Astrocyte (in vitro differentiated cells and primary cell): ENCODE measurements at places on chromosomes 7 and 10.

- no peak overlapping the region for H3K27ac ChIP-seq
- no peak overlapping the region for H3K4me3 ChIP-seq
- H3K36me3 ChIP-seq = no peaks in the 10 kb centered on the region
- peaks cover 9% of the 10 kb centered on the region for H3K4me1 ChIP-seq
- no peak for DNase-seq
- H3K27me3 ChIP-seq = no peaks in the 10 kb centered on the region
Measured at GRCh38 chr7:45999541-45999940, 78.5 kb upstream of the IGFBP3 start.

- no peaks in the 10 kb centered on the region for H3K36me3 ChIP-seq
- no peak overlapping the region for H3K4me3 ChIP-seq
- H3K4me1 ChIP-seq = peaks cover 30% of the 10 kb centered on the region
- peak overlapping the region; percentile 76 for H3K27ac ChIP-seq
- no peaks in the 10 kb centered on the region for H3K27me3 ChIP-seq
Measured at GRCh38 chr10:44801383-44802327, 109.5 kb upstream of the TMEM72 start.

GRCh38 chr7:6160191-6160623, 112.2 kb downstream of the CYTH3 start:
- H3K4me1 ChIP-seq = peaks cover 2% of the 10 kb centered on the region
- peaks cover 20% of the 10 kb centered on the region for H3K36me3 ChIP-seq
- no peak overlapping the region for H3K4me3 ChIP-seq

GRCh38 chr10:70811881-70812280, 3.9 kb upstream of the SGPL1 start:
- H3K27ac ChIP-seq = no peak overlapping the region
- DNase-seq = no peak
- H3K4me1 ChIP-seq = peaks cover 6% of the 10 kb centered on the region

- H3K27ac ChIP-seq = no peak overlapping the region
- H3K36me3 ChIP-seq = no peaks in the 10 kb centered on the region
- no peaks in the 10 kb centered on the region for H3K27me3 ChIP-seq
- H3K4me3 ChIP-seq = no peak overlapping the region
- no peaks in the 10 kb centered on the region for H3K4me1 ChIP-seq
- DNase-seq = no peak
Measured at GRCh38 chr10:1274701-1275544, 218.7 kb downstream of the WDR37 start.

DNA sequence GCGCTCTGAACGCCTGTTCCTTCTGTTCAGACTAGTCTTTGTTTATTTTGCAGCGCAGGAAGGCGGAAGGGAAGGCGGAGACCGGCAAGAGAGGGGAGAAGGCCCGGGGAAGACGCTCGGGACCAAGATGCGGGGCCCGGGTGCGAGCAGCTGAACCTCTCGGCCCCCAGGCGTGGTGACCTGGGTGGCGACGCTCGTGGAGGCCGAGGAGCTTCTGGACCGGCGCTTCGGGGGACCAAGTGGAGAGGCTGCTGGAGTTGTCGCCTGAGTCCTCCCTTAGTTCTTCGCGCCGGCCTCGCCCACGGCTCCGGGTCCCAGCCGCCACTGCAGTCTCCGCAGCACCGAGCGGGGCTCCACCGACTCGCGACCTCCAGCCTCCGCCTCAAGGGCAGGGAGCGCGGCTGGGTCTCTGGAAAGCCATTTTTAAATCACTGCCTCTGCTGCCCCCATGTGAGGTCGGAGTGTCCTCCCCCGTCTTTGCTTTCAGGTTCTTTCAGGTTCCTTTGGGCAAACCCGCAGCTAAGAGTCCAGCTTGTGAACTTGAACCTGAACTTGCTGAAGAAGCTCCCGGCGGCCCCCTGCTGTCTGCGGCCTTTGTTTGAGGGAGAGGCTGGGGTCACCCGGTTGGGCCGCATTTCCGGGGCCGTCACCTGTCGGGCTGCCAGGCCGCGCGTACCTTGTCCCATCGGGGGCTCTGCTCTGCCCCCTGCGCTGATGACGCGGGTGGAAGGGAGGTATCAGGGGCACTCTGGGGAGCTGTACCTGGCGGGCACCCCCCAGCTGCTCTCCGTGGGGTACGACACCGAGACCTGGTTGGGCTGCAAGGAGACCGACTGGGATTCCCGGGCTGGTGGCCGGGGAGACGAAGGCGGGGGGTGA, 136.0 kb downstream of the KIF20B start:
- peak overlapping the region; percentile 66 for H3K4me3 ChIP-seq
- H3K27me3 ChIP-seq = no peaks in the 10 kb centered on the region
- DNase-seq = peak; percentile 18
- no peaks in the 10 kb centered on the region for H3K36me3 ChIP-seq
- no peak overlapping the region for H3K27ac ChIP-seq

DNA sequence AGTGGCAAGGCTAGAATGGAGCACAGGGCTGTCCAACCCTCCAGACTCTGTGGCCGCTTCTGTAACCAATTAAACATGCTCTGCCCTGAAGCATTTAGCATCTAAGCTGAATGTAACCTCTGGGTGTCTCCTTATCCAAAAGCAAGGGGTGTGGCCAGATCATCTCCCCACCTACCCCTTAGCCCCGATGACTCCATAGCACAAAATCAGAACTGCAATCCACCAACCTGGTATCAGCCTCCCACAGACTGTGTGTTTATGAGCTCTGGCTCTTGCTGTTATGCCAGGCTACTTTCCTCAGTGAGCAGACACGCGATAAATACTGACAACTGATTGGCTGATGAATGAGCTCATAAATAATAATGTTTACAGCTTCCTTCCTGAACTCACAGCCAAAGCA, 3.2 kb downstream of the FRMD4A start:
- H3K36me3 ChIP-seq = no peaks in the 10 kb centered on the region
- peaks cover 15% of the 10 kb centered on the region for H3K27me3 ChIP-seq
- H3K4me3 ChIP-seq = no peak overlapping the region
- H3K27ac ChIP-seq = no peak overlapping the region
- no peaks in the 10 kb centered on the region for H3K4me1 ChIP-seq
- DNase-seq = no peak

DNA sequence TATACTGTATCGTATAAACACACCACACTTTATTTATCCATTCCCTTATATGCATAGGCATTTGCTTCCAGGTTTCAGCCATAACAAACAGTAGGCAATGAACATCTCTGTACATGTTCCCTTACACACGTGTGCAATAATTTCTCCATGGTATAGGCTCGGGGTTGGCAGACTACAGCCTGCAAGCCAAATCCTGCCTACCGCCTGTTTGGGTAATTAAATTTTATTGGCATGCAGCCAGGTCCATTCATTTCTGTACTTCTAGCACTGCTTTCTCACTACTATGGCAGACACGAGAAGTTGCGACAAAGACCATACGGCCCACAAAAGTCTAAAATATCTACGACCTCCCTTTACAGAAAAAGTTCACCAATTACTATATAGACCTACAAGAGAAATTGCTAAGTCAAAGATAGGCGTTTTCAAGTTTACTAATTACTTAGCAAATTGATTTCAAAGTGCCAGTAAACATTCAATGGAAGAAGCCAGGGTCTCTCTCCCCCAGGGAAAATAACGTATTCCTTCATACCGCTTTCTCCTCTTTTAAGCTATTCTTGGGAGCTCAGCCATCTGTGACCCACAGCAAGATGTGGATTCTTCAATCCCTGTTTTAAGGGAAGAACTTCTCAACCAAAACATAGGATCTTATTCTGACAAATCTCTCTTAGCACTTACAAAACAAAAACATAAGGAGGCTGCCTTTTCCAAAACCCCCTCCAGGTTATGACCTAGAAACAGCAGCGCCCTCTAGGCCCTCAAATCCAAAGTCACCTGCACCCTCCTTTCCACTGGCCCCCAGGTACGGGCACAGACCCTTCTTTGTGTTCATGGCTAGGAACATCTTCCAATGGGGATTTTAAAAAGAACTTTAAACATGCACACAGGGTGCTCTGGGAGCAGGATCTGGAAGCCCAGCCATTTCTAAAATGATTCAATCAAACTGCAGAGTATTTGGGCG, 100.5 kb downstream of the FGFR2 start:
- H3K4me3 ChIP-seq = no peak overlapping the region
- H3K4me1 ChIP-seq = no peaks in the 10 kb centered on the region
- H3K36me3 ChIP-seq = no peaks in the 10 kb centered on the region
- H3K27me3 ChIP-seq = peaks cover 3% of the 10 kb centered on the region

DNA sequence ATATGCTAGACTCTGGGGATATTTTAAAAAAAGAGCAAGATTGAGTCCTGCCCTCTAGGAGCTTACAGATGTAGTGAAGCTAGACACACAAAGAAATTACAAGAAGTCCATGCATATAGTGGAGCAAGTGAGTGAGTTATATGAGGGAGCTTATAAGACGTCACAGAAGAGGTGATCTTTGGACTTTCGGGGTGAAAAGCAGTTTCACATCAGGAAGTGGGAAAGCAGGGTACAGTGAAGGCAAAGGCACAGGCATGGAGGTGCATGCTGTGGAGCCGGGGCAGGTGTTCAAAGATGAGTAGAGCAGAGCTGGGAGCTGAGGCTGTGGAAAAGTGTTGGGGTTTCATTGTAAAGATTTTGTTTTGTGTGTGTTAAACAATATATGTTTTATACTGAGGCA, 38.5 kb upstream of the EXOC6 start:
- H3K4me3 ChIP-seq = no peak overlapping the region
- DNase-seq = no peak
- H3K36me3 ChIP-seq = no peaks in the 10 kb centered on the region
- H3K27ac ChIP-seq = no peak overlapping the region
- no peaks in the 10 kb centered on the region for H3K4me1 ChIP-seq

- DNase-seq = peak; percentile 25
- H3K27ac ChIP-seq = no peak overlapping the region
- peaks cover 27% of the 10 kb centered on the region for H3K27me3 ChIP-seq
- H3K36me3 ChIP-seq = no peaks in the 10 kb centered on the region
Measured at GRCh38 chr7:114086914-114087652, 168.3 kb upstream of the PPP1R3A start.

DNA sequence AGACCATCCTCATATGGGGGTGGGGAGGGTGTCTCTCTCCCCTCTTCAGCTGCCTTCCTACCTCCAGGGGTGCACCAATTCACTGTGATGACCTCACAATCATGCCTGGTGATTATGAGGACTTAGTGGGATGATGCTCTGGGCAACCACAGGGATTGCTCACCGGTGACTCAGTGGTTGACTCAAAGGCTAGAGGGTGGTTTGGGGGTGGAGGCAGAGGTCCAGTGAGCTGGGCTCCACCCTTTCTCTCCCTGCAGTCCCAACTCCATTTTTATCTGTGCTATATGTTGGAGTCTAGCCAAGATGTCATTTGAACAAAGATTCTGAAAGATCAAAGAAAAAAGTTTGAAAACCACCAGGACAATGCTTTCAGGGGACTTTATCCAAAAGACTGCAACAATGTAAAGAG, 286.9 kb downstream of the KCNMA1 start:
- DNase-seq = peak; percentile 99
- peak overlapping the region; percentile 91 for H3K27ac ChIP-seq
- peaks cover 44% of the 10 kb centered on the region for H3K4me1 ChIP-seq
- no peak overlapping the region for H3K4me3 ChIP-seq

GRCh38 chr7:91512958-91513357, 248.7 kb downstream of the FZD1 start:
- H3K36me3 ChIP-seq = no peaks in the 10 kb centered on the region
- no peaks in the 10 kb centered on the region for H3K27me3 ChIP-seq

GRCh38 chr10:59499460-59499859, 137.1 kb upstream of the FAM13C start:
- H3K27me3 ChIP-seq = no peaks in the 10 kb centered on the region
- H3K27ac ChIP-seq = no peak overlapping the region
- H3K4me1 ChIP-seq = no peaks in the 10 kb centered on the region
- no peak for DNase-seq
- no peaks in the 10 kb centered on the region for H3K36me3 ChIP-seq
- no peak overlapping the region for H3K4me3 ChIP-seq

GRCh38 chr7:122143751-122144711, at the start of gene AASS:
Gene AASS (minus strand): TSS chr7:122144249. CDS start chr7:122133726, 10,523 bp downstream.
- H3K36me3 ChIP-seq = no peaks in the 10 kb centered on the region
- DNase-seq = peak; percentile 94
- H3K27me3 ChIP-seq = no peaks in the 10 kb centered on the region
- H3K4me1 ChIP-seq = peaks cover 8% of the 10 kb centered on the region
- peak within 1 kb of the TSS; percentile 93 for H3K4me3 ChIP-seq

DNA sequence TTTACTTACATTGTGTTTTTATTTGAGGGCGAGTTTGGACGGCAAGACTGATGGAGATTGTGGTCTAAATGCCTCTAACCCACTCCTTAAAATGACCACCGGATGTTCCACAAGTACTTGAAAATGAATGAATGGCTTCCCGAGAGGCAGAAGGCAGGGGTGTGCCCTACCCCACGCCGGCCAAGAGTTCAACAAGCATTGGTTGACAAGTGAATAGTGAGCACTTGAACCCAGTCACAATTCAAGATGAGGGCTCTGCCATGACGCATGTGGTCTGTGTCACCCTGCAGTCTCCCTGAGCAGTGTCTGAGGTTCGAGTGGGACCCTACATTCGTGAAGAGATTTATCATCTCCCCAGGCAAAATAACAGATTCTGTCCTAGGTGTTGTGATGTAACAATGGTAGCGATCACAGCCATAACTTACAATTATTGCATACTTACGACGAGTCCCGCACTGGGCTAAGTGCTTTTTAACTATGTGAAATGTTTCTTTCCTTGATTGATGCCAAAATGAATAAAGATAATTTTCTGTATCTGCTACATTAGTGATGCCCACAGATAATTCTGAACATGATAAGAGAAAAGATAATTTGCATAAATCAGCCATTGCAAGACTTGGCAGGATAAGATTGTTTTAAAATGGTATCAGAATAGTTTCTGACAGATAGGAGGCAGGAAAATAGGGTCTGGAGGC, 305.4 kb downstream of the WDR37 start:
- H3K27me3 ChIP-seq = no peaks in the 10 kb centered on the region
- no peak for DNase-seq
- H3K27ac ChIP-seq = no peak overlapping the region
- no peak overlapping the region for H3K4me3 ChIP-seq
- no peaks in the 10 kb centered on the region for H3K36me3 ChIP-seq
- H3K4me1 ChIP-seq = no peaks in the 10 kb centered on the region

- no peaks in the 10 kb centered on the region for H3K36me3 ChIP-seq
- peaks cover 3% of the 10 kb centered on the region for H3K27me3 ChIP-seq
- no peak for DNase-seq
- H3K27ac ChIP-seq = no peak overlapping the region
- H3K4me1 ChIP-seq = no peaks in the 10 kb centered on the region
- H3K4me3 ChIP-seq = no peak overlapping the region
Measured at GRCh38 chr10:43093423-43094076, 16.7 kb downstream of the RET start.

GRCh38 chr10:69644658-69645295, 14.7 kb downstream of the FAM241B start:
- DNase-seq = peak; percentile 16
- no peaks in the 10 kb centered on the region for H3K4me1 ChIP-seq
- H3K27me3 ChIP-seq = peaks cover 29% of the 10 kb centered on the region
- no peak overlapping the region for H3K27ac ChIP-seq

- H3K36me3 ChIP-seq = no peaks in the 10 kb centered on the region
- no peak overlapping the region for H3K4me3 ChIP-seq
- H3K27me3 ChIP-seq = peaks cover 4% of the 10 kb centered on the region
- H3K4me1 ChIP-seq = no peaks in the 10 kb centered on the region
- H3K27ac ChIP-seq = no peak overlapping the region
- peak; percentile 43 for DNase-seq
Measured at GRCh38 chr10:49594594-49594993, 15.5 kb upstream of the SLC18A3 start.

GRCh38 chr7:70487428-70487827, 644.5 kb upstream of the GALNT17 start:
- H3K27ac ChIP-seq = no peak overlapping the region
- H3K4me1 ChIP-seq = no peaks in the 10 kb centered on the region
- no peak for DNase-seq
- H3K4me3 ChIP-seq = no peak overlapping the region
- H3K36me3 ChIP-seq = no peaks in the 10 kb centered on the region

GRCh38 chr10:24259365-24260130, 50.6 kb downstream of the KIAA1217 start:
- peaks cover 23% of the 10 kb centered on the region for H3K4me1 ChIP-seq
- H3K4me3 ChIP-seq = no peak overlapping the region
